ENCODE measurements at places on chromosomes 7 and 10.

GRCh38 chr7:157269341-157270059 lies 67.3 kb upstream of the DNAJB6 start:
- DNase-seq = no peak

DNA sequence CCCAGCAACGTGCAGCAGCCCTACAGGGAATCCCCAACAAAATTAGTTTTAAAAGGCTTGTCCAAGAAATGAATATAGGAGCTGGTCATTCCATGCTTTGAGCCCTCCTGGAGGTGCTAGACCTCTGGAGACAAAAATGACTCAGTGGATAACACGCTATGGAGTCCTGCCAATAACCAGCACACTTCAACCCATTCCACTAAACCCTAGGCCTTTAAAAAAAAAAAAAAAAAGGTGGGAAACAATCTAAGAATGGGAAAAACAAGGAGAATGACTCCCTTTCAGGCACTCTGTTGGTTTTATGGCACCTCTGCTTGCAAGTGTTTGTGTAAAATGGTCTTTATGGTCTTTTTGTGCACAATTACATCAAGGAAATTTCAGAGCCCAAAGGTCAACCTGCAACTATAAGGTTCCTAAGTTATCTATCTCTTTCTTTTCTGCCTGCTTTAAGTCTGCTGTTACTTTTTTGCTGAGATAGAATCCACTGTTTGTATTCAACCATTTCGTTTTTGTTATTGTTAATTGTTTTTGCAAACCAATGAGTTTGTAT lies 21.3 kb downstream of the AVL9 start:
- no peak for DNase-seq

DNA sequence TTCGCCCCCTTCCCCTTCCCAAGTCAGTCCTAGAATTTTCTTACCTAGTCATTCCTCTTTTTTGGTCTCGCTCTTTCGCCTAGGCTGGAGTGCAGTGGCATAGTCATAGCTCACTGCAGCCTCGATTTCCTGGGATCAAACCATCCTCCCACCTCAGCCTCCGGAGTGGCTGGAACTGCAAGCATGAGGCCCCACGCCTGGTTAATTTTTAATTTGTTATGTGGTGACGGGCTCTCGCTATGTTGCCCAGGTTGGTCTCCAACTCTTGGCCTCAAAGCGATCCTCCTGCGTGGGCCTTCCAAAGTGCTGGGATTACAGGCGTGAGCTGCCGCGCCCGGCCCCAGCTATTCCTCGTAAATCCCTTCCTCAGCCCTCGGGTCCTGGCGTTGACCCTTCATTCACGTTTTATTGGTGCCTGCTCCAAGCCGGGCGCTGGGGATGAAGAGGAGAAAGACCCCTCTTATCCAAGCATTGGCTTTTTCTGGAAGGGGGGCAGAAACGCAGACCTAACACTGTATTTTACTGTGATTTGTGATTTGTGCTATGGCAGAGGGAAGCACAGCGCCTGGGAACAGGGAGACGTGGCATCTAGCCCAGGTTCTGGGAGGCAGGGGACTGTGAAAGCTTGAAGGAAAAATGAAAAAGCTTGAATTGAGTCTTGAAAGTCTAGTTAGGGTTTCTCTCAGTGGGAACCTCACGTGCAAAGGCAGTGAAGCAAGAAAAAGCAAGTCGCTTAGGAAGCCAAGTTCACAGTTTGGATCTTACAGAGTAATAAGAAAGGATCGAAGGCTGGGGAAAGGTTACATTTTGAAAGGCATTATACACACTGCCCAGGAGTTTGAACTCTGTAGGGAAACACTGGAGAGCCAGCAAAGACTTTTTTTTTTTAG lies 516 bp downstream of the ZNHIT1 start:
- no peak for DNase-seq

DNA sequence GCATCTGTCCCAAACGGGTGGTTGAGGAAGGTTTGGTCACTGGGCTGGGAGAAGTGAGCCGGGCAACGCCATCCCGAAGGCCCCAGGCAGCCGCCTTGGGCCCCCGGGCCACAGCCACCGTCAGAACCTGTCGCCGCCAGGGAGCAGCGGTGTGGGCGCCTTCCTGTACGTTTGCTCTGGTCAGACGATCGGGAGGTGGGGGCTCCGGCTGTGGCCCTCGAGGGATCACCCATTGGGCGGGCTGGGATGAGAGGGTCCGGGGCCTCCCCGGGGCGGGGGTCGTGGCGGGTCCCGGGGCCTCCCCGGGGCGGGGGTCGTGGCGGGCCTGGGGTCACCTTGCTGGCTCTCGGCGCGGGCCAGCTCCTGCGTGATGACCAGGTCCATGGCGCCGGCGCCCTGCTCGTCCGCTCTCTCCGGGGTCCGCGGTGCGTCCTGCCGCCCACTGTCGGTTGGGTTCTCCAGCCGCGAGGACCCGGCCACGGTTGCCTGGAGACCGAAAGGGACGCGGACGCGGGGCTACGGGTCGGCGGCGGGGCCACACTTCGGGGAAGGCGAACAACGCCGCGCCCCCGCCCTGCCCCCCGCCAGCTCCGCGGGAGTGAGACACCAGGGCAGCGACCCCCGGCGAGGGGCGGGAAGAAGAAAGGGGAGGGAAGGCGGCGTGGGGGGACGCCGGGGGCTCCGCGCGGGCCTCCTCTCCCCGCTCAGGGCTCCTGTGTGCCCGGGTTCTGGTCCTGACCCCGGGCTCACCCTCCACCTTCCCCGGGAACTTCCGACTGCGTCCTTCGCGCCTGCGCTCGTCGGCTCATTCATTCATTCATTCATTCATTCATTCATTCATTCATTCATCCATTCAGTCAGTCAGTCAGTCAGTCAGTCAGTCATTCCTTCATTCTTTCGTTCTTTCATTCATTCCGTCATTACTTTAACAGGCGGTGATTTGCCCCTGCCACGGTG lies at the start of gene CFAP46:
Gene CFAP46, minus strand, starts transcription at position 470 of the 957 bp plus-strand sequence. Its CDS starts 86 bp downstream, at position 384.
- DNase-seq = no peak
